ENCODE measurements at places on chromosomes 7 and 10.

DNA sequence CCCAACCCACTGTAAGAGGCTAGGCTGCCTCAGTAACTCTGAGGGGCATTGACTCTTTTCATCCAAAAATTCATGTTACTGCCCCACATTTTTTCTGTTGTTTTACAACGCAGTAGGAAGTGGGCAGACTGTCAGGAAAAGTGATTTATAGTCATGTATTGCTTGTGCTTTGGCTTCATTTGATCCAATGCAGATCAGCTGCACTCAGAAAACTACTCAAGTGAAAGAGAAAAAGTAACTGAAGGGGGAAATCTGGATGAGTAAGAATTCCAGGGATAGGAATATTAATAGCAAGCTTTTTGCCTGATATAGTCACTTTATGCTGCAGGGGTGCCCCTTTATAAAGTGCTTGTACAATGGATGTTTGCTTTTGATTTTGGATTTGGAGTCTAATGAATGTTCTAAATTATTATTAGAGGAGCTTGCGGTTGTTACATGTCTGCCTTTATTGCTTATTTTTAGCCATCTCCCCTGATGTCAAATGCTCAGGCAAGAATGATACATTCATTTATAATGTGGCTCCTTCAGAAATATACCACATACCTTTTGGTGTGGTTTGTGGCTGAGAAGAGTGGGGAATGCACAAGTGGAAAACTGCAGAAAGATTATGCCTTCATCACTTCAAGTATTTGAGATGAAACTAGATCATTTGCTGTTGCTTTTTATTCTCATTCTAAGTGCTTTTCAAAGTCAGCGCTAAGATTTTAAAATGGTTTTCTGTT is 86.1 kb downstream of the EGFR start:
- DNase-seq = no peak

GRCh38 chr10:123417414-123417813 is 248.7 kb upstream of the GPR26 start:
- DNase-seq = no peak

- DNase-seq = no peak
Observed at GRCh38 chr7:466465-467191, 53.0 kb downstream of the PDGFA start.

- DNase-seq = no peak
Observed at GRCh38 chr10:129334266-129334665, 132.8 kb upstream of the MGMT start.

- no peak for DNase-seq
Observed at GRCh38 chr7:66957595-66958290, 36.7 kb downstream of the TMEM248 start.

- DNase-seq = peak; percentile 56
Observed at GRCh38 chr10:91587710-91588638, 44.9 kb downstream of the PPP1R3C start.

GRCh38 chr10:78894089-78894840 is 174.5 kb upstream of the ZMIZ1 start:
- no peak for DNase-seq

DNA sequence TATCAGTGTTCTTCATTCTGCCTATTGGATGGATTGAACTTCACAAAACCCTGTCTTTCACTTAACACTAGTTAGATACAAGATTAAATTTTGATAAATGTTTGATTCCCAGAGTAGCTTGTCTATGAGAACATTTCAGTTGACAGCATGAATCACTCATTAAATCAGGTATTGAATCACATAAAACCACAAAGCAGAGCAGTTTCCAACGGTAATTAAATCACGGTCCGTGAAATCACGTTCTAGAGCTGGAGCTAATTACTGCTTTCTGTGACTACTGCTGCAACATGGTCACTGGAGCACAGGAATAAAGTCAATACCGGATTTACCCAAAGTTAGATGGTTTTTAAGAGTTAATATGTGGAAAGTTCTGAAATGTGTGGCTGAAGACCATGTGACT is 257.8 kb upstream of the PCDH15 start:
- no peak for DNase-seq

DNA sequence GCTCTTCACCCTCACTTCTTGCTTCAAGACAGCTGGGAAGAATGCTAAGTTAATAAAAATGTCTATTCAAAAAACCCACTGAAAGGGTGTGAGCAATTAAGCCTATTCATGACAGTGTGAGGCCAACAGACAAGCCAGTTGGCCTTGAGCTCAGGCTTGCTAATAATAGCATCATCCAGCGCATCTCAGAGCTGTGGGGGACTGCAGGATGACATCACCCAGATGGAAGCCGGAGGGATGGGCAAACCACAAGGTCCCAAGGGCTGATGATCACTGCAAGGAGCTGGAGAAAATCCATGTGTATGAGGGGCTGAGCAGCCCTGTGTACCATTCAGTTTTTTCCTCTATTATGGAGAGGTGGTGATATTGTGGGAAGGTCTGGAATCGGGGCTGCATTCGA is 770.4 kb downstream of the TNS3 start:
- DNase-seq = peak; percentile 67

GRCh38 chr7:50633414-50633710 is 68.2 kb upstream of the DDC start:
- DNase-seq = no peak

DNA sequence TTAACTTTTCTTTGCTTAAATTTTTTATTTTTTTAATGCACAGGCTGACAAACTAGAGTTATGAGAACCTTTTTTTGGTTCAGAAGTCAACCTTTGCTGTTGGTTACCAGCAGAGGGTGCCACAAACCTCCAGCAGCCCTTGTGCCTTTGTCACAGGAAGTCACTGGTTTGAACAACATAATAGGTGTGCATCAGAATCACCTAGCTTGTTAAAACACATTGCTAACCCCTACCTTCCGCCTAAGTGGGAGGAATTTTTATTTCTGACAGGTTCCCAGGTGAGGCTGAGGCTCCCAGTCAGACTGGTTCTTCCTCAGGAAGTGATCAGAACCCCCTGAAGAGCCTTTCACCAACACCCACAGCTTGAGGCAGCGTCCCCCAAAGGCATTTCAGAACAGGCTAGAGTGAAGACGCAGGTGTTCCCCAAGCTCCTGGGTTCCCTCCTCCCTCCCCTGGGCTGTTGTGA is 22.6 kb upstream of the VDAC2 start:
- DNase-seq = peak; percentile 12

- DNase-seq = no peak
Observed at GRCh38 chr7:125814100-125814499, 884.5 kb upstream of the POT1 start.

- no peak for DNase-seq
Observed at GRCh38 chr10:408236-408635, 273.0 kb downstream of the ZMYND11 start.

DNA sequence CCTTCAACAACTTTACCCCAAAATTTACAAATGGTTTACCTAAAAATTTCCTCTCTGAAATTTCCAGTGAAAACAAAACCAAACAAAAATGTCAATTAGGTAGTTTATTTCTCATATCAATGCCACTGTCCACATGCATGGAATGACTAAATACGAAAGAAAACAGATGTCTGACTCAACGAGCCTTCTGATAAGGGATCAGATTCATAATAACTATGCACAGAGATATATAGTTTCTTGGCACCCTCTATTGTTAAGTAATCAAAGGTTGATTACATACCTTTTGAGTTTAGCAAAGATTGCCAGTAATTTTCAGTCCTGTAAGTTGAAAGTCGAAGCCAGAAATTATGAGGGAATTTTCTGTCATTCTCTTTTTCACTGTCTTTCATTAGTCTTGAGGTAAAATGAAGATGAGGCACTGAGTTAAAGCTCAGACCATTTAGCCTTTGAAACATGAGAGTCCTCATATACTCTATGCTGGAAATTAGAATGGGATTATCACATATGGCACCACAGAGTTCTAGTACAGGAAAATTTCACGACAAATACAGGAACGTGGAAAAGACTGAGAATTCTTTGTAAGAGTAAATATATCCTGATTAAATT is 519.1 kb upstream of the ANKRD30A start:
- DNase-seq = no peak

- no peak for DNase-seq
Observed at GRCh38 chr10:28317760-28318159, 14.9 kb upstream of the MPP7 start.

DNA sequence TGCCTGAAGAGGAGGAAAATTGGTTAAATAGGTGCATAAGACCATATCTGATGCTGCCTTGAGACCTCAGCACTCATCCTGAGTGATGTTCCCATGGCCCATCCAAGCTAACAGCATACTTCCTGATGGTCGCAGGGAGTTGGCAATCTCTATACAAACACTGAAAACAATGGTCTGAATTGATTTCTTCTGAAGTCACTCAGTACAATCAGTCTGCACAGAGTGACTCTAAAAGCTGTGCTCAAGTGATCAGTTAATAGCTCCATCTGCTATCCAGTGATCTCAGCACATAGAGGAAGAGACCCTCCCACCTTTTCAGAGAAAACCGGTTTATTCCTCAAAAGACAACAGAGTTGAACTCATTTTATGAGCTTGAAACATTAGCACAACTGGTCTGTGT is 3.9 kb downstream of the PPP1R17 start:
- no peak for DNase-seq

DNA sequence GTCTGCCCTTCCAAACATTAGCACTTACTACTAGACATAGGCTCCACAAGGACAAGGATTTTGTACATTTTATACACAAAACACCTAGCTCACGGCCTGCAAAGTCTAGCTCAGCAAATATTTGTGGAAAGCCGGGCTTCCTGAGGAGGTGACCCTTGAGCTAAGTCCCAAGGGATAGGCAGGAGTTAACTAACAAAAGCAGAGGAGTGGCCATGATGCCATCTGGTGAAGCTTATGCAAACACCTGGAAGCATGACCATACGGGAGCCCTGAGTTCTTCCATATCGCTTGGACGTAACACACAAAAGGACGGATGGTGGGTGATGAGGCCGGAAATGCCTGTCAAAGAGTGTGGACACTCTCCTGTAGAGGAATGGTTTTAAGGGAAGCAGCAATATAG is 25.9 kb upstream of the YAE1 start:
- DNase-seq = no peak

DNA sequence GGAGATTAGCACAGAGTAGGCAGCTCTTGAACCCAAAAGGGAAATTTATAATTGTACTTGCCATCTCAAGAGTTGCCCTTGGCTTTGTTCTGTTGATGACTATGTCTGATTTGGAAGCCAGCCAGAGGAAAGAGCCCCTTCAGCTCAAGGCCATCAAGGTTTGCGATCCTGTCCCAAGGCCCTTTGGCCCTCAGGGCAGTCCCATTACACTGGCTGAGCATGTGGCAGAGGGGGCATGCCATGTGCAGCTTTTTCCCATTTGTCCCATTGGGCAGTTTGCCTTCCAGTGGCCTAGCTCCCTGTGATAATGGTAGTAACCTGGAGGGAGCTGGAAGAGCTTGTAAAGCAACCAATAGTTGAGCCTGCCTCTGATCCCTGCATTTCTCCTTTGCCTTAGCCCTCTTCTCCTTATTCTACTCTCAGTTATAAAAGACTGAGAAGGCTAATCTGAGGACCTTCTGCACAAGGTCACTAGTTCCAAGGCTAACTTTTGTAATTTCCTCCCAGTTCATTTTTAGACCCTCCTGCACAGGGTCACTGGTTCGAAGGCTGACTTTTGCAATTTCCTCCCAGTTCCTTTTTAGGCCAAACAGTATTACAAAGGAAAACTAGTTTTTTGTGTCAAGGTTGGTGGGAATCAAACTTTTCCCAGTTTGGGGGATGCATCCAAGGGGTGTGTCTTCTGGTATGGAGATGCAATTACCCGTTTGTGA is 31.0 kb upstream of the ARHGAP12 start:
- no peak for DNase-seq

DNA sequence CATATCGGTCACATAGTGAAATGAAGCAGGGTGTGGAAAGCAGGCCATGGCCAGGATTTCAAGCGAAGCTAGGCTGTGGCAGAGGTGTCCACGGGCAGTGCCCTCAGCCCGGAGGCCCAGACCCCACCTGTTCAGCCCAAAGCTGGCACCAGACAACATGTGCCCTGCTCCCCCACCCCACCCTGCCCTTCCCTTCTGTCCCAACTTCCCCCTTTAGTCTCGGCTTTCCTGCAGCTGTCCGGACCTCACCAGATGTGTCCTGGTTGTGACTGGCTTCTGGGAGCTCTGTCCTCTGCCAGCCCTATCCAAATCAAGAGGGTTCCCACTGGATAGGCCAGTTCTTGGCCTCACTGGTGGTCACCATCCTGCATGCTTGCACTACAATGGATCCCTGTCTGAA is 37.3 kb downstream of the ADAM12 start:
- no peak for DNase-seq

- no peak for DNase-seq
Observed at GRCh38 chr10:66714741-66715140, 211.1 kb upstream of the LRRTM3 start.

DNA sequence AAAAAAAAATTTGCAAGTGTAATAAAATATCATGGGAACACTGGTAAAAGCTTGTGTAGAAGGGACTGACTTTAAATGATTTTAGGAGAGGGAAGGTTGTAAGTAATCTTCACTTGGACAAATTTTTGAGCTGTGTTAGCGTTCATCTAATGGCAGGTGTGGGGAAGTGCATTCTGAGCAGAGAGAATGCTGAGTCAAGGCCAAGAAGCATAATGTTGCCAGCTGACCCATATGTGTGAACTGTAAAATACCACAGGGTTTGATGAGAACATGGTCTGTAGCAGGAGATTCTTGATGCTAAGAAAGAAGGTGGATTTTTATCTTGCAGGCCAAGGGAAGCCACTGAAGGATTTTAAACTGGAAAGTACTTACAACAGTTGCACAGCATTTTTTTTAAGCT is 98.2 kb upstream of the ZNF32 start:
- no peak for DNase-seq

DNA sequence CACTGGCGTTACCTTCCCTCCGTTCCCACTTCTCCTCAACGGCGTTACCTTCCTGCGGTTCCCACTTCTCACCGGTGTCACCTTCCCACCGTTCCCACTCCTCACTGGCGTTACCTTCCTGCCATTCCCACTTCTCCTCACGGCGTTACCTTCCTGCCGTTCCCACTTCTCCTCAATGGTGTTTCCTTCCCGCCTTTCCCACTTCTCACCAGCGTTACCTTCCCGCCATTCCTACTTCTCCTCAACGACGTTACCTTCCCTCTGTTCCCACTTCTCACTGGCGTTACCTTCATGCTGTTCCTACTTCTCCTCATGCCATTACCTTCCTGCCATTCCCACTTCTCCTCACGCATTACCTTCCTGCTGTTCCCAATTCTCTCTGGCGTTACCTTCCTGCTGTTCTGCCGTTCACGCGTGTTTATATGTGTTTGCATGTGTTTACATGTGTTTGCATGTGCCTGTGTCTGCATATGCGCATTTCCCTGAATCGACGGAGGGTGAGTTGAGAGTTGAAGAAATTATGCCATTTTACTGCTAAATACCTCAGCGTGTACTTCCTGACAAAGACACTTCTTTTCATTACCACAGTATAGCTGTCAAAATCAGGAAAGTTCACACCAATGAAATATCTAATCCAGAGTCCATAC is 23.2 kb upstream of the CFAP46 start:
- no peak for DNase-seq

GRCh38 chr7:85343484-85343883 is 156.6 kb upstream of the SEMA3D start:
- no peak for DNase-seq
